ENCODE measurements at places on chromosomes 7 and 10. TPM values are rescaled to one million over a fixed set of nuclear protein-coding genes. Genes with fewer than 3 reads are reported as not detected.

DNA sequence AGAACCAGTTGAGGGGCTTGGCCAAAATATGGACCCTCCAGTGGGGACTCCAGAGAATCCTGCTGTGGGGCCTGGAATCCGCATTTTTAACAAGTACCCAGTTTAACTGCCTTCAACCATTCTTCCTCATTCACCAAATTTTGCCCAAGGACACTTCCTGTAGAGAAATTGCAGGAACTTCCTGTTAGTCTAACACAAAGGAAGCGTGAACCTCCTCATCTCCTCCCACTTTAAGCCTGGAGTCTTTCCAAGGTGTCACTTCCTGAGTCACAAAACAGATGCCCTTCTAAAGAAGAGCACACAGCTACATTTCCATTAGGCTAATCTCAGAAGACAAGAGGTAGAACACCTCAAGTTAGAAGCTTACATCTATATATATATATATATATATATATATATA lies 188.4 kb downstream of the PPP1R17 start:
- no peak for DNase-seq

- no peak for DNase-seq
Measured at GRCh38 chr10:131700032-131700431, 200.8 kb upstream of the PPP2R2D start.

- no peak for DNase-seq
Measured at GRCh38 chr10:35184527-35185171, 58.0 kb downstream of the CREM start.

Gene CFTR
- polyA plus RNA-seq, result 3.1 TPM

- peak; percentile 10 for DNase-seq
Measured at GRCh38 chr10:60732198-60732806, 46.0 kb upstream of the CDK1 start.

- DNase-seq, result no peak
Measured at GRCh38 chr7:106193661-106194060, 81.5 kb upstream of the SYPL1 start.

- no peak for DNase-seq
Measured at GRCh38 chr10:61719906-61720305, 57.2 kb downstream of the CABCOCO1 start.

GRCh38 chr10:7306147-7306546 lies 104.7 kb downstream of the SFMBT2 start:
- DNase-seq, result no peak

DNA sequence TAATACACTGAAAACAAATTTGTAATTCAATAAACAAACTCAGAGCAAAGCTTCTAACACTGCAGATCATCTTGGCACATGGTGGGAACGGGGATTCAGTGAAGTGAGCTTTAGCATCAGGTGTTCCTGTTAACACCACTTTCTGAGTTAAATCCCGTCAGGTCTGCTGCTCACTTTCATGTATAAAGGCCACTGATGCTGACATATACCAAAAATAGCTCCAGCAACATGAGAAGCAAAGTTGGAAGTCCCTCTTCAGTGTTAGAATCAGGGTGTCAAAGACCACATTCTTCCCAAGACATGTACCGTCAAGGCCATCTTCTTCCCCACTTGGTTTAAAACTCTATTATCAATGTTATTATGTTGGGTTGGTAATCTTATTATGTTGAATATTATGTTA lies 11.7 kb upstream of the CACNA2D1 start:
- DNase-seq, result no peak

- DNase-seq, result no peak
Measured at GRCh38 chr7:151244196-151244840, 4.2 kb downstream of the SMARCD3 start.

GRCh38 chr10:78413076-78414055 lies 379.7 kb downstream of the RPS24 start:
- DNase-seq, result no peak

DNA sequence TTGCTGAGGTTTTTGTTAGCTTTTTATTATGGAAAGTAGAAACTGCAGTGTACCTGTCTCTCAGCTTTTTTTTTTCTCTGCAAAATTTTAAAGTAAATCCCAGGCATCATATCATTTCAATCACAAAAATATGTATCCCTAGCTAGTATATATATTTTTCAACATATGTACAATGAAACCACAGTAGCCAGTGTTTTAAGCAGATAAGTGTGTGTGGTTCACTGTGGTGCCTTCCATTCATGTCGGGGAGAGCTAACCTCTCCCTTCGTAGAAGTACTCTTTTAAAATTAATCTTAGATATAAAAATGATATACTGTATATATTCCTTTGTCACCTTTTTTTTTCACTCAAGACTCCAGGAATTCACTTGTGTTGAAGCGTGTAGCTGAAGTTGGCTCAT lies 22.7 kb downstream of the CUL1 start:
- no peak for DNase-seq

- DNase-seq, result no peak
Measured at GRCh38 chr10:95880704-95881103, 27.1 kb upstream of the CC2D2B start.

Gene GNAT3
- not detected for polyA plus RNA-seq

GRCh38 chr7:98185101-98185500 lies 26.1 kb upstream of the BHLHA15 start:
- no peak for DNase-seq

- DNase-seq, result no peak
Measured at GRCh38 chr10:77240041-77240652, 397.5 kb downstream of the KCNMA1 start.

GRCh38 chr7:129053938-129054437 lies 923 bp downstream of the TNPO3 start:
- peak; percentile 18 for DNase-seq

Gene MKX
- 0.07 TPM for polyA plus RNA-seq

GRCh38 chr10:132020456-132020855 lies 38.7 kb upstream of the BNIP3 start:
- no peak for DNase-seq

DNA sequence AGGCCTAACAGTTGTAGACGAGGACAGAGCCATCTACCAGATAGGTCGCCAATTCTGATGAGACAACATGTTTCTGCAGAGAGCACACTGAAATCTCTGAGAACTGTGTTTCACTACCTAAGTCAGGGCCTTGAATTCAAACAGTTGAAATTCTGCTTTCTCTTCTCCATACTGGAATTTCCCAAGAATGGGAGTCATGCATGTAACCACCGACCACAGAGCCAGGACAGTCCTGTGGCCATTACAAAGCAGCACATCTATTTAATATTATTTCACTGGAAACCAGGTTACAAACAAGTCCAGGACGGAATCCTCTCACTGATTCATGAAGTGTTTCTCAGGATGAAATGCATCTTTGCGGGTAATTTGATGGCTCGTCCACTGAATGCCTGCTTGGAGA lies 62.0 kb upstream of the ST8SIA6 start:
- DNase-seq, result no peak

Gene FOXP2
- 13.7 TPM for polyA plus RNA-seq

Gene GRID1
- 1.8 TPM for polyA plus RNA-seq

DNA sequence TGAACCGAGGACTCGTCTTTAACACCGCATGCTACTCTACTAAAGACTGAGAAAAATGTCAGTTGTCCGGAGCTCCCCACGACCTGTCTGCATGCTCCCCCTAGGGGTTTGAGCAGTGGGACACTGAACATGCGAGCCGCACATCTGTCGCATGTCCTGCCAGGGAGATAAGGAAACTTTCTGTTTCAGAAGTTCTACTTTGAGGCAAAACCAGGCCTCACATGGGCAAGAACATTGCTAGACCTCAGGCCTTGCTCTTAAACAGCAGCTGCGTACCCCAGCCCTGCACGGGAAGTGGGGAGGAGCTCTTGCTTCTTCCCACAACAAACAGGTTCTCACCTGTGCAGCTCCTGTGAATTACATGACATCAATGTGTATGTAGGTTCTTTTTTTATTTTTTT lies 30.3 kb upstream of the HERPUD2 start:
- no peak for DNase-seq

GRCh38 chr7:105644937-105645336 lies 63.6 kb upstream of the EFCAB10 start:
- DNase-seq, result no peak

GRCh38 chr10:95819620-95820329 lies 63.8 kb downstream of the ENTPD1 start:
- no peak for DNase-seq

DNA sequence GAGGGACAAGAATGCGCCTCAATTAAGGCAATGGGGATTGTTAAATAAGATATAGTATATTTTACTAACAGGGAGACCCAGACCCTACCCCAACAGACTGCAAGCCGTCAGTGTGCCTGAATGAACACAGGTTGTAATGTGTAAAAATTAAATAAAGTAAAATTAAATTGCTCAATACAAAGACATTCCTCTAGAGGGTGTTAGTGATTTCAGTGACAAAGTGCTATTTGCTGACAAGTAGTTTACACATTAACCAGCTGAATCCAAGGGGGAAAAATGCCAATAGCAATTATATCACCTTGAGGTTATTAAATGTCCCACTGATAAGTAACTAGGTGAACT lies 110.5 kb downstream of the EBF3 start:
- DNase-seq, result no peak

GRCh38 chr10:49008091-49008490 lies 68.5 kb upstream of the LRRC18 start:
- no peak for DNase-seq

Gene RPEL1
- 0.17 TPM for polyA plus RNA-seq
